ENCODE measurements at places on chromosomes 5 and 9. TPM values are rescaled to one million over a fixed set of nuclear protein-coding genes. Genes with fewer than 3 reads are reported as not detected.

AQP3 gene
- 0.44 TPM for total RNA-seq

NREP gene
- total RNA-seq: 9.3 TPM

DNA sequence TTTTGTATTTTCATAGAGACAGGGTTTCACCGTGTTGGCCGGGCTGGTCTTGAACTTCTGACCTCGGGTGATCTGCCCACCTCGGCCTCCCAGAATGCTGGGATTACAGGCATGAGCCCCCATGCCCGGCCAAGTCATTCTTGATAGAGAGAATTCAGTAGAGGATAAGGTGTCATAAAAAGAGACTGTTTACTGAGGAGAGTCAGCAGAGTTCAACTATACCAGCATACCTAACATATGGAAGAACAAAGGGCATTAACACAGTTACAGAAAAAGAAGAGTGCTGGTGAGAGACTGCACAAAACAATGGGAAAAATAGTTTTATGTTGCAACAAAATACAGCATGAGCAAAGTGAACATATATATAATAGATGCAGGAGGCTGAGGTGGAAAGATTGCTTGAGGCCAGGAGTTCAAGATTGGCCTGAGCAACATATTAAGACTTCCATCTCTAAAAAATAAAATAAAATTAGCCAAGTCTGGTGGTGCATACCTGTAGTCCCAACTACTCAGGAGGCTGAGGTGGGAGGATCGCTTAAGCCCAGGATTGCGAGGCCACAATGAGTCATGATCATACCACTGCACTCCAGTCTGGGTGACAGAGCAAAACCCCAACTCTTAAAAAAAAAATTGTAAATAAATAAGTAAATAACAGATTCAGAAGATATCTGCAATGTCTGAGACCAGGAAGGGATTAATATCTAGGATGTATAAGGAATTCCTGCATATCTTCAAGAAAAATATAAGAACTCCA lies 19.5 kb downstream of the B4GALT1 start:
- DNase-seq: no peak

DNA sequence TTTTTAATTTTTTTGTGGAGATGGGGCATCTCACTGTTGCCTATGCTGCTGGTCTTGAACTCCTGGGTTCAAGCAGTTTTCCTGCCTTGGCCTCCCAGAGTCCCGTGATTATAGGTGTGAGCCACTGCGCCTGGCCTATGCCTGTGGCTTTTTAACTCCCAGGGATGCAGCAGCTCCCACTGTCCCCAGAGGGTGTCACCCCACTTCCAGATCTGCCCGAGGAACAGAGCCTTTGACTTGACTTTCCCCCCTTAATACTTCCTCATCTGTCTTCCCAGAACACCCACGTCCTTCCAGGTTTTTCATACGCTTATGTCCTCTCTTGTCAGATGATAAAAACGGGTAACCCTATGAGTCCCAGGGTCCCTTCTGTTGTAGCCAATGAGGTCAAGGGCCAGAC lies 7.6 kb upstream of the PRRC2B start:
- DNase-seq: no peak
